ENCODE measurements at places on chromosomes 1 and 21. TPM values are rescaled to one million over a fixed set of nuclear protein-coding genes. Genes with fewer than 3 reads are reported as not detected.

SFN gene
- 67.7 TPM for total RNA-seq

PRAMEF27 gene
- not detected for total RNA-seq

FMO4 gene
- 7.4 TPM for total RNA-seq

RO60 gene
- 177 TPM for total RNA-seq

TMEM63A gene
- total RNA-seq, result 1.8 TPM

CD5L gene
- total RNA-seq, result not detected

PIK3CD gene
- 59.4 TPM for total RNA-seq

WNT4 gene
- 0.86 TPM for total RNA-seq

All from G401 (cell line).